ENCODE measurements at places on chromosomes 13 and 19.

DNA sequence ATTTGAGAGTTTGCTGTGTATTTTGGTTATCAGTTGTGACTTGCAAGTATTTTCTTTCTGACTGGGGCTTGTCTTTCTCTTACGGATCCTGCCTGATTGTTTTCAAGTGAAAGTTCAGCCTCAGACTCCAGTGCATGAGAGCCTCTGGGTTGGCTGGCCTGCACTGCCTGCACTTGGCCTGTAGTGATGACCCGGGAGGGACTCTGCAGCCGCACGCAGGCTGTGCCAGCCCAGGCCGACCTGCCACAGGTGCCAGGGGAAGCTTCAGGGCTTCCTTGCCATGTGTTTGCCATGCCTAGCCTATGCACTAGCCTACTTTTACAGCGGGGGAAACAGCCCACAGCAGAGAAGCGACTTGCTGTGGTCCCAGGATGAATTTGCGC lies 77.0 kb downstream of the KDM4B start:
- no peak for DNase-seq

- no peak for DNase-seq
These were observed 484.5 kb downstream of the DIAPH3 start for GRCh38 chr13:59679254-59679653.

GRCh38 chr19:40803857-40804782 lies 5.1 kb downstream of the EGLN2 start:
- DNase-seq, result no peak

- DNase-seq, result peak; percentile 42
These were observed 117.7 kb downstream of the LHFPL6 start for GRCh38 chr13:39485314-39485700.

DNA sequence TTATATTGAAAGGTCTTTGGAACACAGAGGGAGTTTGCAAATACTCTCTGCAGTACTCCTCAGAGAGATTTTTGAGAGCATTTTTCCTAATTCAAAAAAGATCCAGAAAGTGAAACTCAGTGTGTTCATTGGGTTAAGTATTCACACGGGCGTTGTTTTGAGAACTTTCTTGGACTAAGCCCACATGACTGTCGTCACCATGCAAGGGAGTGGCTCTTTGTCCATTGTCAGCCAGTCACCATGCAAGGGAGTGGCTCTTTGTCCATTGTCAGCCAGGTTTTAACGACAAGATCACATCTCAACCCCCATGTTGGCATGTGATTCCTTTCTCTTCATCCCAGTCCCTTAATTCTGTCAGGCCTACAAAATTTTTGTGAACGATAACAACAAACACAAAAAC lies 81.2 kb upstream of the STK24 start:
- peak; percentile 52 for DNase-seq

DNA sequence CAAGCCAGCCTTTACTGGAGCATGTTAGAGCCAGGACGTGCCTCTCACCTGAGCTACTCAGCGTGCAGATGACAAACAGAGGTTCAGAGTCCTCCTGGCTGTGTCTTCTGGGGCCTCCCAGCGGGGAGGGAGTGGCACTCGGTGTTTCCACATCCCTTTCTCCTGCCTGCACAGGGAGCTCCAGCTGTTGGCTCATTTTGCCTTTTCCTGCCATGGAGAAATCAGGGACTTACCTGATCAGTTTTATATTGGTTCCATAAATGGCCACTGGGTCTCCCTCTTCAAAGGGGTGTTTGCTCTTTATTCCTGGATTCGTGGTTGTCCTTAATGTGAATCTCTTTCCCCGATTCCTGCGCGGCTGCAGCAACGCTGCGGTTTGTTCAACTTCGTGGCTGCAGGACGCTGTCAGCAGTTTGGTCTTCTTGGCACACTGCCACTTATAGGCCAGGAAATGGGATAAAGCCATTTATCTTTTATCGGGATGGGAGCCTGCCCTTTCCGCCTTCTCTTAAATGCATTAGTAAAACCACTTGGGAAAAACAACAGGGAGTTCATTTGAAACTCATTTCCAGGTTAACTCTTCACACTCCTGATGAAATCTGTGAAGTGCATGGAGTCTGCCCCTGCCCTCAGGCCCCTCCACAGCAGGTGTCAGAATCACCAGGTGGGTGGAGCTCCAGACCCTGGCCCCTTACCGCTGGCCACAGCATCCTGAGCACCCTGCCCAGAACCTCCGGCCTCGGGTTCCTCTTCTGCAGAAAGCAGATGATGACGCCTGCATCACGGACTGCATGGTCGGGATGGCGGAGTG lies 39.8 kb upstream of the MCF2L start:
- DNase-seq, result peak; percentile 29

DNA sequence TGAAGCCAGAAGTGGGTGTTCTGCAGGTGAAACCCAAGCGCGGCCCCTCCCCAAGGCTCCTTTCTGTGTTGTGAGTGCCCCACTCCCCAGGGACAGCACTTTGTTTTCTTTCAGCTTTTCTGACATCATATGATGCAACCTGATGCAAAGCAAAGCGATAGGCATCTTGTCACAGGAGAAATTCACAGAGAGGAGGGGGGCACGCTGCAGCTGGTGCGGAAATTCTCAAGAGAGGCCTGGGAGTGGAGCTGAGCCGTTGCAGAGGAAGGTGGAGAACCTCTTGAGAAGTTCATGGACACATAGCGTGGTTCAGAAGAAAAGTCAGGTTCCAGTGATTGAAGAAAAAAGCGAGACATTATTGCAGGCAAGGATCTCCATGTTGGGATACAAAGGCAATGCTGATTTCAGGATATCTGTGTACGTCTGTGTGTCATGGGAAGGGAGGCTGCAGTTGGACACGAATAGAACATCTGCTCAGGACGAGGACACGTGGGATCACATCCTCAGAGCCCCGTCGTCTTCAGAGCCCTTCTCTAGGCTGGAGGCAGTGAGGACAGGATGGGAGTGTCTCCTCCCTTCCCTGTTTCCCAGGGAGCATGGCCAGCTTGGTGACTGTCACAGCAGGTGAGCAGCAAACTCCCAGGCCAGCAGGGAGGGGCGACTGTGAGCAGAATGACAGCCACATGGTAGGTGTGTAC lies 79.2 kb downstream of the IRS2 start:
- peak; percentile 11 for DNase-seq

DNA sequence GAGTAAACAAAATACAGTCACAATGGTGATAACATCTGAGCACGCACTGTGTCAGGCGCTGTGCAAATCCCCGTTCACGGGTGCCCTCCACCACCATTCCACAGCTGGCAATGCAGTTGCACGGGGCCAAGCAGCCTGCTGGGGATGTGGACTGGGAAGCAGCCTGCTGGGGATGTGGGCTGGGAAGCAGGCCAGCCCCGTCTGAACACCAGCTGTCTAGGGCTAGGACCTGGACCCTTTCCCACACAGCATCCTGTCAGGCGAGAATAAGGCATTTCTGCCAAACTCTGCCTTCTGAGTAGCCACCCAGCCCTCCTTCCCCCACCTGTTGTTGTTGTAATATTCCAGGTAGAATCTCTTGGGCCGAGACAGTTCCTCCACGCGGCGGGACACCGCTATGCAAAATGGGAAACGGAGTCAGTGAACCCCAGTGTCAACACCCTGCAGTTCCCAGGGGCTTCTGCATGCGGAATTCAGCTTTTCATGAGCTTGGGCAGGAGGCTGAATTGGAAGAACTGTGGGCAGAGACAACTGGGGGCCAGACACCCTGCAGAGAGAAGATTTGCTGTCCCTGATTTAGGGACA lies 27.8 kb upstream of the MIER2 start:
- DNase-seq, result no peak

DNA sequence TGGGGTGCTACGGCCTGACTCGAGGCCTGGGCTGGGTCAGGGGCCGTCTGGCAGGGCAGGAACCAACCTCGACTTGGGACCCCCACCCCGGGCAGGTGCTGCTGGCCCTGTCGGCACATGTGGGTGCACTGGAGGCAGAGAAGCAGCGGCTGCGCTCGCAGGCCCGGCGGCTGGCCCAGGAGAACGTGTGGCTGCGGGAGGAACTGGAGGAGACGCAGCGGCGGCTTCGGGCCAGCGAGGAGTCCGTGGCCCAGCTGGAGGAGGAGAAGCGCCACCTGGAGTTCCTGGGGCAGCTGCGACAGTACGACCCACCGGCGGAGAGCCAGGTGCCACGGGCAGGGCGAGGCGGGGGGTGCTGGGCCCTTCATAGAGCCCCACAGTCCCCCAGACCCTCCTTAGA lies 5.9 kb downstream of the KLC3 start:
- no peak for DNase-seq

GRCh38 chr19:37914908-37915307 lies 7.9 kb downstream of the SIPA1L3 start:
- no peak for DNase-seq

GRCh38 chr13:102028868-102029267 lies 373.0 kb downstream of the FGF14 start:
- DNase-seq, result no peak

DNA sequence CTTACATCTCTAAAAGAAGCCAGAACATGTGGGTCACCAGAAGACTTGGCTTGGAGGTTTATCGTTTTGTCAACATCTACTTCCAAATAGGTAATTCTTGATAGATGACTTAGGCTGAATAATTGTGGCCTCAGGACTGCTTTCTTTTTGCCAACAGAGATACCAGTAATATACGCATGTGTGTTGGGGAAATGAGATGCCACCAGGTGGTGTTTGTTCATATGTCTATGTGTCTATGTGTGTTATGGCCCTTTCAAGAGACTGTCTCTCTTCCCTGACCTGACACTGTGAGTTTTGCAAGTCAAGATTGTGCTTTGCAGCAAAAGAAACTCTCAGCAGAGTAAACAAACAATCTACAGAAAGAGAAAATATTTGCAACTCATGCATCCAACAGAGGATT lies 31.6 kb upstream of the METTL21C start:
- DNase-seq, result no peak

- no peak for DNase-seq
These were observed 100.6 kb upstream of the FRY start for GRCh38 chr13:31930901-31931522.

- DNase-seq, result no peak
These were observed 14.0 kb upstream of the TMPRSS9 start for GRCh38 chr19:2345794-2346663.

DNA sequence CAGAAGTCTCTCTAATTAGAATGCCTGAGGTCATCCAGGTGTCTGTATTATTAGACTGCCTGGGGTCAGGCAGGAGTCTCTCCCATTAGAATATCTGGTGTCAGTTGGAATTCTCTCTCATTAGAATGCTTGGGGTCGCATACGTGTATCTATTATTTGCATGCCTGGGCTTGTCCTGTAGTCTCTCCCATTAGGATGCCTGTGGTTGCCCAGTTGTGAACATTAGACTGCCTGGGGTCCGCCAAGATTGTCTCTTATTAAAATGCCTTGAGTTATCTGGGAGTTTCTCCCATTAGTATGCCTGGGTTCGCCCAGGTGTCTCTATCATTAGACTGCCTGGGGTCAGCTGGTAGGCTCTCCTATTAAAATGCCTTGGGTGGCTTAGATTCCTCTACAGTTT lies 1494.7 kb downstream of the UQCRFS1 start:
- no peak for DNase-seq

- DNase-seq, result no peak
These were observed 734 bp upstream of the TRMT1 start for GRCh38 chr19:13117176-13117771.

- DNase-seq, result no peak
These were observed 15.7 kb downstream of the RASA3 start for GRCh38 chr13:114116734-114117133.

Measured in fibroblast of skin of back (primary cell).